Activated naive CD4-positive, alpha-beta T cell treated with anti-CD3 and anti-CD28 coated beads, Interleukin-2, amount 50 U/mL, for 72 hours (primary cell): ENCODE measurements at places on chromosomes 5 and 9. TPM values are rescaled to one million over a fixed set of nuclear protein-coding genes. Genes with fewer than 3 reads are reported as not detected.

DNA sequence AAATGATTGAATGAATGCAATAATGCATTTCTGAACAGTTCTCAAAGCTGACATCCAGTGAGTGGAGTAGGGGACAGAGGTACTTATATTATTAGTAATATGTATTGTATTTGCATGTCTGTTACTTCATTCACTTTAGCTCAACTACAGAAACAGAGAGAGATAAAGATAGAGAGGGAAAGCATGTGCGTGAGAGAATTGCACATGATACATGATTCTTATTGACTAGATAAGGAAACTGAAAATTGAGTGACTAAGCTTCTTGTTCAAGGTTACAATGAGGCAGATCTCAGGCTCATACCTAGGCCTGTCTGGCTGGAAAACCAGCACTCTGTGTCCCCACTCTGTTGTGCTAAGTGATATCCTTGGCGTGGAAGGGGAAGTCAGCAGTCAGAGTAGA lies 337.7 kb upstream of the KLF4 start:
- no peak for DNase-seq

DNA sequence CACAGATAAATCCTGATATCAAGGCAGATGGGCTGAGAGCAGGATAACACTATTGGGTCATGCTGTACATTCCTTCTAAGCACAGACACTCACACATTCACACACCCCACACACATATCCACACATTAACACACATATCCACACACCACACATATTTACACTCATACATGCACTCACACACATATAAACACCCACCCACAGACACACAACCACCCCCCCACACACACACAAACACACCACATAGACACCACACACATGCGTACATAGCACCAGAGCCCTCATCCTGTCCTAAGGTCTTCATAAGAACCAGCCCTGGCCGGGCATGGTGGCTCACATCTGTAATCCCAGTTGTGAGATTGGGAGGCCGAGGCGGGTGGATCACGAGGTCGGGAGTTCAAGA lies 322.3 kb upstream of the ADCY2 start:
- DNase-seq, result no peak

GRCh38 chr5:112885001-112885400 lies 23.9 kb downstream of the SRP19 start:
- no peak for DNase-seq

- DNase-seq, result no peak
Observed at GRCh38 chr5:91293131-91293530, 90.0 kb downstream of the ARRDC3 start.

The DND1 gene
- total RNA-seq, result 0.82 TPM

- peak; percentile 57 for DNase-seq
Observed at GRCh38 chr5:157516006-157516405, 56.0 kb downstream of the NIPAL4 start.

The LURAP1L gene
- not detected for total RNA-seq

DNA sequence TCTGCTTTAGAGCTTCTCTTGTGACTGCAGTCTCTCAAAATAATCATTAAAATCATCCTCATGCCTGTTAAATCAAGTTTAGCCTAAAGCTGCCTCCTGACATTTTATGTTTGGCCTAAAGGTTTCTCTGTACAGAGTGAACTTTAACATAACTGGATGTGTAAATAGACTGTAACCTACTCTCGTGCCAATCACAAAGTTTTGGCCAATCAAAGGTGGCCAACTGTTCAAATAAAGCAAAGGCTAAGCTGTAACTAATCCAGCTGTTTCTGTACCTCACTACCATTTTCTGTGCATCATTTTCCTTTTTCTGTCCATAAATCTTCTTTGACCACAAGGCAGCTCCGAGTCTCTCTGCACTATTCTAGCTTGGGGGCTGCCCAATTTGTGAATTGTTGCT lies 86.2 kb downstream of the GCNT1 start:
- DNase-seq, result no peak

DNA sequence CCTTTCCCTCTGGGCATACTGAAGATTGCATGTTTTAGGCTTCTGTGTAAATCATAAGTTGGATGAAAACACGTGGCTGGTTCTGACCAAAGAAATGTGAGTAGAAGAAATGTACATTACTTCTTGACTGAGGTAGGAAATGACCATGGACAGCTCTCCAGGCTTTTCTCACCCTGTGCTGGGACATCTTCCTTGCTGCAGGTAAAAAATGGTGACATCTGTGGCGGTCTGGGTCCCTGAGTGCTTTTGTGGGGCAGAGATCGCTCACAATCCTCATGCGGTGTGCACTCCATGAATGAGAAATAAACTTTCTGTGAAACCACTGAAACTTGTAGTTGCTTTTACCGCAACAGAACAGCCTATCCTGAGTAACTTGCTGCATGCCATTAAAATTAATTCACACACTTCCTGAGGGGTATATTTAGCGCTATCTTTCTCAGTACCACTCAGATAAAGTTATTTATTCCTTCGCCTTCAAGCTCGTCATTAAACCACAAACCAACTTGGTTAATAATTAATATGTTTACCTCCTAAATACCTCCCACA lies 730.4 kb downstream of the EFNA5 start:
- DNase-seq, result no peak

The OCLN gene
- 0.58 TPM for total RNA-seq

DNA sequence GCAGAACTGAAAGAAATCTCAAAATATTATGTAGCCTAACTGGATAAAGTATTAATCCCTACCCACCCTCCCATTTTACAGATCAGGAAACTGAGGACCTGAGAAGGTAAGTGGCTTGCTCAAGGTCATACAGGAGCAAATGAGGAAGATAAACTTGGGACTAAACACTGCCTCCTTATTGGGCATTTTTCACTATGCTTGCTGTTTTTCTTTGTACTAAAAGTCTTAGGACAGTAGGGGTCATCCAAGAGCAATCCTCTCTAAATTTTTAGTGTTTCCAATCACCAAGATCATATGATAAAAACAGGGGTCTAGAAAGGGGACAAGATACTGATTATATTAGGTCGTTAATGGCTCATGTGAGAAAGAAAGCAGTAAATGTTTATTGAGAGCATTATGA lies 80.8 kb downstream of the RORB start:
- DNase-seq, result no peak

DNA sequence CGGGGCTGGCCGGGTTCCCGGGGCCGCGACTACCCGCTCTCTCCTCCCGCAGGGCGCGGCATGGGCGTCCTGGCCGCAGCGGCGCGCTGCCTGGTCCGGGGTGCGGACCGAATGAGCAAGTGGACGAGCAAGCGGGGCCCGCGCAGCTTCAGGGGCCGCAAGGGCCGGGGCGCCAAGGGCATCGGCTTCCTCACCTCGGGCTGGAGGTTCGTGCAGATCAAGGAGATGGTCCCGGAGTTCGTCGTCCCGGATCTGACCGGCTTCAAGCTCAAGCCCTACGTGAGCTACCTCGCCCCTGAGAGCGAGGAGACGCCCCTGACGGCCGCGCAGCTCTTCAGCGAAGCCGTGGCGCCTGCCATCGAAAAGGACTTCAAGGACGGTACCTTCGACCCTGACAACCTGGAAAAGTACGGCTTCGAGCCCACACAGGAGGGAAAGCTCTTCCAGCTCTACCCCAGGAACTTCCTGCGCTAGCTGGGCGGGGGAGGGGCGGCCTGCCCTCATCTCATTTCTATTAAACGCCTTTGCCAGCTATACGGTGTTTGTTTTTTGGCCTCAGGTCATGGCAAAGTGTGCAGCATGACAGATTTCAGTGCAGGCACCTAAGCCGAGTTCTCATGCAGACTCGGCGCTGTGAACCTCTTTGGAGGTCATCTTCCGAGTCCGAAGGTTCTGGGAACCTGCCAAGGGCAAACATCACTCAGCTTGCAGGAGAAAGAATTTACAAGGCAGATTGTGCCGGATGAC lies 516 bp downstream of the MRPL41 start:
- no peak for DNase-seq

- no peak for DNase-seq
Observed at GRCh38 chr5:78008356-78008967, 232.3 kb upstream of the TBCA start.

- DNase-seq, result no peak
Observed at GRCh38 chr9:134225816-134226215, 61.5 kb upstream of the RNU6ATAC start.

DNA sequence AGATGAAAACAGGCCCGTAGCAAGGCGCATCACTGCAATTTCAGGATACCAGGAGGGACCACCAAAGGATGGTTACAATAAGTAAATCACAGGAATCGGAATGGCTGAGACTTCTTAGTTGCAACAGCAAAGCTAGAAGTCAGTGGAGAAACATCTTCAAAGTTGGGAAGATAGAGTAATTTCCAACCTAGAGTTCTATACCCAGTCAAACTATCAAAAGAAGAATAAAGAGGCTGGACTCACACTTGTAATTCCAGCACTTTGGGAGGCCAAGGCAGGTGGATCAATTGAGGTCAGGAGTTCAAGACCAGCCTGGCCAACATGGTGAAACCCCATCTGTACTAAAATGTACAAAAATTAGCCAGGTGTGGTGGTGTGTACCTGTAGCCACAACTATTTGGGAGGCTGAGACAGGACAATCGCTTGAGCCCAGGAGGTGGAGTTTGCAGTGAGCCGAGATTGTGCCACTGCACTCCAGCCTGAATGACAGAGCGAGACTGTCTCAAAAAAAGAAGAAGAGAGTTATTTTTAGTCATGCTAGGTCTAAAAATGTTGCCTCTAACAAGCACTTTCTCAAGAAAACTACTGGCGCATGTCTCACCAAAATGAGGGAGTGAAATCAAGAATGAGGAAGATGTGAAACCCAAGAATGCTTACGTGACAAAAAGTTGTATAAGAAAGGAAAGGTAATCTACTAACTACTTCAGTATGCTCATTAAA lies 267.7 kb downstream of the DENND1A start:
- no peak for DNase-seq

The PHYHD1 gene
- 0.54 TPM for total RNA-seq

DNA sequence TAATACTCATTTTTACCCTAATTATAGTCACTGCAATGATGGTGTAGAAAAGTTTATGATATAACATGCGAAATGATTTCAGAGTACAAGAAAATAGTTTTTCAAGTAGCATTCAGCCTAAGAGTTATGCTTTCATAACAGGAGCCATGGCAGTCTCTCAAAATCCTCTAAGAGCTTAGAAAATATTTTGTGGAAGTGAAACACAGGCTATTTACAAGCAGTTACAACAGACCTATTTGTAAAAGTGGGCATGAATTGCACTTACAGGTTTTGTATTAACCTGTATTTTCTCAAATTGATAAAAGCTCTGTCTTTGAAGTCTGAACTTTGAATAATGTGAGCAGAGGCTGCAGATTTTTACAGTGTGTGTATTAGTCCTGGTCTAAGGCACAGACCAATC lies 523.3 kb downstream of the LRRC70 start:
- DNase-seq, result no peak

- DNase-seq, result no peak
Observed at GRCh38 chr9:115690786-115691496, 462.6 kb upstream of the PAPPA start.

The RAI14 gene
- total RNA-seq, result 1.0 TPM

DNA sequence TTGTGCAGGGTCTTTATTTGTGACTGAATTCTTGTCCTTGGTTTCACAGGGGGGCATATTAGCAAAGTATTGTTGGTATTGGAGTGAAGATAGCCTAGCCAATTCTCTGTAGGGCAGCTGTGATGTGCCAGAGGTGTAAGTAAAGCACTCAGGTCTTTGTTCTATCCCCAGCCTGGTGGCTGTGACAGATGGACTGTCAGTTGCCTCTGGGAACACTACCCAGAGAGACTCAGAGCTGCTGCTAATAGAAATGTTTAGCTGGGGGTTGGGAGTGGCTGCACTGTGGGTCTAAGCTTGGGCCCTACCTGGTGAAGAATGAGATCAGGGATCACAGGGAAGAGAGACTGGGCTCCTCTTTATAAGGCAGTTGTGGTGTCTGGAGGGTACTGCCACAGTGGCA lies 1006.5 kb upstream of the TYRP1 start:
- DNase-seq, result no peak

DNA sequence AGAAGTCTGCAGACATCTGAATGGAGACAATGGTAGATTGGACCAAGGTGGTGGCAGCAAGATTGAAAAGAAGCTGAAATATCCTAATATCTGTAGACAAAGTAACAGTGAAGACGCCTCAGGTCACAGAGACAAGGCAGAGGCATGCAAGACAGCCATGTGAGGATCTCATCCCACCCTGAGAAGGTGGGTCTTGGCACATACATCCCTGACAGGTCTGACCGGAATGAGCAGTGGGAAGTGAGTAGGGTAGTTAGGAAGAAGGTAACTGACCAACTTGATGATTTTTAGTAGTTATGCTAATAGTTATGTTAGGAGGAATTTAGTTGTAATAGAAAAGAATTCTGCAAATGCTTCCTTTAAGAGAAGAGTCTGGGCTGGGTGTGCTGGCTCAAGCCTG lies 229.6 kb downstream of the NDUFS4 start:
- no peak for DNase-seq

DNA sequence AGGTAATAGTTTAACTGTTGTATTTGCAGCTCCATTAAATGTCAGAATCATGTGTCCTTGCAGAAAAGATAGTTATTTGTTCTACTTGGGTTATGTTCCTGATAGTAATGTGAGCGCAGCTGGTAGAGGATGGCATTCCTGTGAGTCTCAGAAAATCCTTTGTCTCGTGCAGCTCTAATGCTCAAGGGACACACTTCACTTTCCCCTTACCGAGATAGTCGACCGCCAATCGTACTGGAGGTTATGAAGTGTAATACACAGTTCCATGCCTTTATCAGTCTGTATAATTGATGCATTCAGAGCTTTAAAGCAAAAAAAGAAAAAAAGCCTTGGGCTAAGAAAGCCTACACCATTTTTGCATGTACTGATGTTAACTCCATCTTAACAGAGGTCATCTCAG lies 60.2 kb upstream of the SRP19 start:
- no peak for DNase-seq

DNA sequence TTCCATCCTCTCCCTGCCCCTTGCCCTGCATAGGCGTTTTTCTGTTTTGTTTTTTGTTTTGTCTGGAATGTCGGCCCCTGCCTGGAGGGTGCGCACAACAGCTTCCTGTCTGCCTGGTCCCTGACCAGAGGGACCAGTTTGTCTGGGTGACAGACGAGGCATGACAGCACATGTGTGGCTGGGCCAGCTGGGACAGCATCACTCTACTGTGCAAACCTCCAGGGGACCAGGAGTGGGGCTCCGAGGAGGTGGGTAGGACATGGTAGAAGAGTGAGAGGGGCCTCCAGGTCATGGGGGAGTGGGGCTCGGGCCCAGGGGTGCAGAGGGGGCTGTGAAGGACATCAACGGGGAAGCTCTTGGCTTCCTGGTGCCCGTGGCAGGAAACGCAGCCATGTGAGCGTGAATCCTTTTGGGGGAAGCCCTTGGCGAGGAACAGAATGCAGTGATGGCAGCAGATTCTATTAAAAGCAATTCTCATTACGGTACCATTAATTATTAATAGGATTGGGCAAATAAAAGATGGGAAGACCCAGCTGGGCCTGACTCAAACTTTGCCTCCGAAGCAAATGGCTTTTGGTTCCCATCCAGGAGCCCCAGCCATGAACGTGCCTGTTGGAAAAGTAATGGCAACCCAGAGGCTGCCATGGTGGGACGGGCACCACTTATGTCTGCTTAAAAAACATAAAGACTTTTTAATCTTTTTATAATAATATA lies 184.4 kb upstream of the IER5L start:
- no peak for DNase-seq

DNA sequence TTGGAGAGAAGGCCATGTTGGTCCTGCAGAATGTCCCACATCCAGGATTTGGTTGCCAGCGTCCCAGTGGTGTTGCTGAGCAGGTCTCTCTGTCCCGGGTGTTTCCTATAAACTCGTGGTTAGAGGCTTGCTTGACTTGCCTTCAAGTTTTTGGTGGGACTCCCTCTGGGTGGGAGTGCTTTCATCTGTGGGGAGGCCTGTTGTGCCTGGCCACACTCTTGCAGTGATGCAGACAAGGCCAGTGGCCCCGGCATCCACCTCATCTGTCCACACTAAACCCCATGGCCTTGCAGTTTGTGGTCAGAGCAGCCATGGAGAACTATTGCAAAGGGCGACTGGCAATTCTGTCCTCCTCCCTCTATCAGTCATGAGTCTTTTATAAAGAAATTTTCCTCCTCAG lies 71.8 kb downstream of the PHF2 start:
- DNase-seq, result peak; percentile 21
